ENCODE measurements at places on chromosomes 6 and 20.

GRCh38 chr6:63582579-63583231 lies 10.4 kb downstream of the LOC128125822 start:
- DNase-seq = no peak

GRCh38 chr6:76861403-76861802 lies 601.9 kb downstream of the HTR1B start:
- DNase-seq = no peak

GRCh38 chr6:24994812-24995211 lies 59.1 kb upstream of the RIPOR2 start:
- DNase-seq = no peak

GRCh38 chr6:44700422-44700821 lies 312.9 kb downstream of the CDC5L start:
- DNase-seq = no peak

DNA sequence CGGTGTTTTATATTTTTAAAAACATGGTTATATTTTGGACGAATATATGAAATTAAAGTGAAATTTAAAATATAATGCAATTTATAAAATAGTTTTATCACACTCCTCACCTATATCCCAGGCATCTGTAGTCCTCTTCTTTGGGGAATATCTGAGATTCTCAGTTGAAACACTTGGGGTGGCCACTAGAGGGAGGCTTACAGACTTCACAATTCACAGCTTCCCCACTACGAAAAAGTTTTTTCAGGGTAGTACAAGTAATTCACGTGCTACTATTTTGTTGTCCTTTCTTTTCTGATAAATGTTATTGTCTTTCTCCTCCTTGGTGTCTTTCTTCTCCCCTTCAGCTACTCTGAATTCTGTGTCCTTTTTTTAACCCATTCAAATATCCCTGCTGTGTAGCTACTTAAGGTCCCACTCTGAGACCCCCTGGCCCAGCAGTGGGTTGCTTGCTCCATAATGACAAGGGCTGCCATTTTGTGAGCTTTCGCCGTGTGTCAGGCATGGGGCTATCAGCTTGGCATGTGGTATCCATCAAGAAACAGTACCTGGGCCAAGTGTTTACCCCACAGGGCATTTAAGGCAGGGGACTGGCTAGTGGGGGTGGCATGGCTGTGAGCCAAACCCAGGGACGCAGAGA lies 43.6 kb upstream of the PHACTR3 start:
- DNase-seq = no peak

DNA sequence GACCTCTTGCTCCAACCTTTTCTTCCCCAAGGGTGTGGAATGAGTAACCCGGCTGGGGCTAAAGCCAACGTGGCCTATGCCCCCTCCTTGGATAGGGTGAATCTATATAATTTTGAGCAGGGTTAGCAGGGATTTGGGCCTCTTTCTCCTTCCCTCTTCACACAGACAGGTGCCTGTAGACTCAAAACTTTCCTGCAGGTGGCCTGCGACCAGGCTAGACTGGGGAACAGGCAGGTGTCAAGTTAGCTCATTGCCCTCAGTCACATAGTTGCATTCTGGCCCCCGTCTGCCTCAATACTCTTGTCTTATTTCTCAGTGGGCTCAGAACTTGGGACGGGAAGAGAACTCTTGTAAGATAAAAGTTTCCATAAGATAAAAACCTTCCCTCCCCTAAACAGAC lies 243.0 kb downstream of the ATXN1 start:
- DNase-seq = no peak

DNA sequence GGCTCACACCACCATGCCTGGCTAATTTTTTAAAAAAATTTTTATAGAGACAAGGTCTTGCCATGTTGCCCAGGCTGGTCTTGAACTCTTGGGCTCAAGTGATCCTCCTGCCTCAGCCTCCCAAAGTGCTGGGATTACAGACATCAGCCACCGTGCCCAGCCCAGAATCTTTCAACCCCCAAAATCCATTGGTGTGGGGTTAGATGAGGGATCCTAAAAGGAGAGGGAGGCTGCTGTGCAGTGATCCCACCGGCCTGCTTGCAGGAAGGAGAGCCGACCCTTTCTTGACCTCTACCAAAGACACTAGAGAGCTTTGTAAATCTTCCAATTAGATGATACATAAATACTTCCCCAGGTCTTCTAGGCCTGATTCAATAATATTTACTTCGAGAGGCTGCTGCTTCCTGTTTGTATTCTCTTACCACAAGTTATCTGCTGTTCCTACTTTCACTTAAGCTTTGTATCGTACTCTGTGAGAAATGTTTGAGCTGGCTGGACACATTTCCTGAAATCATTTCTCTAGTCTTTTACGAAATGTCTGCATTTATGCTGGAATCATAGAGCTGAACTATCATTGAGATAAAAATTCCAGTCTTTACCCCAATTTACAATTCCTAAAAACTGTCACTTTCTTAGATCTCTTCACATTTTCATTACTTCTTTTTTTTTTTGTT lies 49.3 kb upstream of the IER3 start:
- no peak for DNase-seq

DNA sequence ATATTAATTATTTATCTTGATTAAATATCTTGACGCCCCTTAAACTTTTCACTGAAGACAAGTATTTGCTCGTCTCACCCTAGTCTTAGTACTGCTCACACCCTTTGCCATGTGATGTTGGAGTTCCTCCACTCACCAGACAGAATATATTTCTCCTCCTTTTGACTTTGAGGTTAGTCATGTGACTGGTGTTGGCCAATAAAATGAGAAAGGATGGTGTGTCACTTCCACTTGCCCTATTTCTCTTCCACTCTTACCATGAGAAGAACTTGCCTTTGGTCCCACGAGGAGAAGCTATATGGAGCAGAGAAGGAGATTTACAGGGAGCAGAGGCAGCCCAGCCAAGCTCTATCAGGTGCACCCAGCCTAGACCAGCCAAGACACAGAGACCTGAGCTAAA lies 64.9 kb upstream of the TAB2 start:
- no peak for DNase-seq

DNA sequence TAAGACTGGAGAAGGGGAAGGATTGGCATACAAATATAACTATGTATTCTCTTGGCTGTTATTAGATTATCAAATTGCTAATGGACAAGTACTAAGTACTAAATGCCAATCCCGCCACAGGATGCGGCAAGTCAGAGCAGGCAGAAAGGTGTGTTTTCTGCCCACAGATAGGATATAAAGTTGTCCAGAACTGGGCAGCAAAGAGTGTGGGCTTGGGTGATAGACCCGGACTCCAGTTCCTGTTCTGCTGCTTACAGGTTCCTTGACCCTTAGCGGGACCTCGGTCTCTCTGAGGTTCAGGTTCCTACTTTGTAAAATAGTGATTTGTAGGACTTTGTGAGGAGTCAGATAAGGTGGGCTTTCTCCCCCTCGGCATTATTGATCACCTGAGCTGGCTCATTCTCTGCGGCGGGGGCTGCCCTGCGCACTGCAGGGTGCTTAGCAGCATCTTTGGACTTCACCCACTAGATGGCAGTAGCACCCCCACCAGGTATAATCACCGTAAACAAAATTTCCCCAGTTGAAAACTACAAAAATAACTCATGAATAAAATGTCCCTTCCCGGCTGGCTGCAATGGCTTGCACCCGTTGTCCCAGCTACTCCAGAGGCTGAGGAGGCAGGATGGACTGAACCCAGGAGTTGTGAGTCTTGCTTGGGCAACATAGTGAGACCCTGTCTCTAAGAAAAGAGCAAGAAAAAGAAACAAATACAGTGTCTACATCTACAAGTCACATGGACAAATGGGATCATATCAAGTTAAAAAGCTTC lies 193.1 kb downstream of the DOK5 start:
- DNase-seq = no peak

GRCh38 chr6:15090145-15090579 lies 155.7 kb upstream of the JARID2 start:
- DNase-seq = no peak

GRCh38 chr6:15317251-15317650 lies 71.4 kb downstream of the JARID2 start:
- DNase-seq = no peak

- DNase-seq = no peak
These were observed 86.9 kb downstream of the LYRM4 start for GRCh38 chr6:5173810-5174209.

DNA sequence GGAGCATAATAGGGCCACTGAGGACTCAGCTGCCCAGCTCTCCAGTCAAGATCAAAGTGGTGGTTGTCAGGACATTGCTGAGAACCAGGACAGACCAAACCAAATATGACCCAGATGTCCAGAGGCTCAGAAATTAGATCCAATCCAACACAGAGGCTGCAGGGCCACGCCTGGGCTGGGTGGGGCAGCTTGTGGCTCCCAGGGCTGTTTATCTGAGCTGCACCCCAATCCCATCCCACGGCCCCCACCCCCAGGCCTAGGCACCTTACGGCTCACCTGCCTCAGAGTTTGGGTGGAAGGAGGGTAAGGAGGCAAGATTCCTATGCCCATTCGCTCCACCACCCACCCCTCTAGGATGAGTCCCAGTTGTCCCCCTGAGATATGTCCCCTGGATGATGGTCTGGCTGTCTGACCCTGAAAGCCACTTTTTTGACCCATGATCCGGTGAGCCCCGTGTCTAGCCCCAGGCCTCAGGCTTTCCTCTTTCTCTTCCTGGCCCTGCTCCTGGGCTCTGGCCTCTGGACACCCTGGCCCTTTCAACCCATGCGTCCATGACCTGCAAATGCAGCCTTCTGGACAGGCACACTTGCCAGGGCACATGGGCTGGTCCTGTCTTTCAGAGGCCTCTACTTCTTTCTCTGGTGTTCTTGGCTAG lies 40.0 kb downstream of the CPXM1 start:
- no peak for DNase-seq

DNA sequence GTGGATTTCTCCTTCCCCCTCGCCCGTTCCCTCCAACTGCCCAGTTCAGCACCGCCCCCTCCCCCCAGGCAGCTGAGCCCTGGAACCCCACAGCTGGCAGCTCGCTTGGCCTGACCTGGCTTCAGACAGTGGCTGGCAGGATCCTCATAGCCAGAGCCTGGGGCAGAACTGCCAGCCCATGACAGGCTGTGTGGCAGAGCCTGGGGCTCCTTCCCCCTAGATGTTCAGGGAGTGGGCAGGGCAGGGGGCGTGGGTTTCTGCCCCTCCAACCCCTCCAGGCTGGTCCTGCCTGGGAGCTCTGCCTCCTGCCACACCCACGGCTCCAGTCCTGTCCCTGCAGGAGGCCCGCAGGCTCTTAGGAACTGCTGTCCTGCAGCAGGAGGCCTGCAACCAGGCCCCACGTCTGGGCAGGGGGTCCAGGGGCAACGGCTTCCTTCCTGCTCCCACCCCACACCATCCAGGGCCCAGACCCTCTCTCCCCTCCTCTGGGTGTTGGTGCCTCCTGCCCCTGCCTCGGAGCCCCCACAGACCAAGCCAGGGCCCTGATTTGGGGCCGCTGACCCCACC lies 9.6 kb upstream of the KCNQ2 start:
- no peak for DNase-seq

GRCh38 chr6:134549854-134550253 lies 231.9 kb upstream of the SGK1 start:
- no peak for DNase-seq

GRCh38 chr6:114997813-114998292 lies 655.0 kb upstream of the HS3ST5 start:
- no peak for DNase-seq

- DNase-seq = no peak
These were observed 42.7 kb downstream of the DAAM2 start for GRCh38 chr6:39834866-39835265.

DNA sequence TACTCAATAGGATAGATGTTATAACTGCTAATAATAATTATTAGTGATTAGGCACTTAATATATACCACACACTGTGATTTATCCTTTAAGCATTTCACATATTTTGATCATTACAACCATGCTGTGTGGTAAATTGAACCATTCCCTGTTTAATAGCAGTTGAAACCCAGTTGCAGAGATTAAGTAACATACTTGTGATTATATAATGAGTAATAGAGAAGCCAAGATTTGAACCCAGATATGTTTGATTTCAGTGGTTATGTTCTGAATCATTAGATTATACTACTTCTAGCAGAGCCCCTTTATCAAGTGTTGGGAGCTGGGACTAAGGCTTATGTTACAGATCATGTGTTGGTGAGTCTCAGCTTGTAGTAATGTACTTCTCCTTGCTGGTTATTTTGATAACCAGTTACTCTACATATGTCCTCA lies 44.1 kb downstream of the STK4 start:
- DNase-seq = no peak

DNA sequence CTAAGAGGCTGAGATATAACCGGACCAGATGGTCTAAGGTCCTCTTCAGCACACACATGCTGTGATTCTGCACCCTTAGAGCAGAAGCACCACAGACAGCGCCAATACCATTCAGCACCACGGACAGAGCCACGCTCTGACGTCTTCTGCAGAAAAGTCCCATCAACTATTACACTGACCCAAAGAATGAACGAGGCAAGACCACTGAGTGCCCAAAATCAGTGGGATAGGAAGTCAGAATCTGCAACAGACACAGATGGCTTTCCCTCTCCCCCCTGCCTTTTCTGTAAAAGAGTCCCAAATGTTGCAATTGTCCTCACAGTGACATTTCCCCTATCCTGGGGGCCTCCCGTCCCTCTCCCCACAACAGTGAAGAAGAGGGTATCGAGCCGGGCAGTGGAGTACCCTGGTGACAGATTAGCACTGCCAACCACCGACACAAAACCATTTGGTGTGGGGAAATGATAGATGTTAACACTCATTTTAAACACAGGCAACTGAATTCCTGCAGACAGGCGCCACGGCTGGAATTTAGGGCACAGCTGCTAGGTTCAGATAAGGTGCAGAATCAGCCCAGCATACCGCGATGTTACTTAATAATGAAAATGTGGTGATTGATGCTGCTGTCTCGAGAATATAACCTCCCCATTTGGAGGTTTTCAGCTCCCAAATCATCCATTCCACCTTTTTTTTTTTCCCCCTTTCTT lies 66.6 kb upstream of the CTNNBL1 start:
- DNase-seq = no peak

- DNase-seq = no peak
These were observed 239.8 kb downstream of the CDC5L start for GRCh38 chr6:44627091-44627882.

DNA sequence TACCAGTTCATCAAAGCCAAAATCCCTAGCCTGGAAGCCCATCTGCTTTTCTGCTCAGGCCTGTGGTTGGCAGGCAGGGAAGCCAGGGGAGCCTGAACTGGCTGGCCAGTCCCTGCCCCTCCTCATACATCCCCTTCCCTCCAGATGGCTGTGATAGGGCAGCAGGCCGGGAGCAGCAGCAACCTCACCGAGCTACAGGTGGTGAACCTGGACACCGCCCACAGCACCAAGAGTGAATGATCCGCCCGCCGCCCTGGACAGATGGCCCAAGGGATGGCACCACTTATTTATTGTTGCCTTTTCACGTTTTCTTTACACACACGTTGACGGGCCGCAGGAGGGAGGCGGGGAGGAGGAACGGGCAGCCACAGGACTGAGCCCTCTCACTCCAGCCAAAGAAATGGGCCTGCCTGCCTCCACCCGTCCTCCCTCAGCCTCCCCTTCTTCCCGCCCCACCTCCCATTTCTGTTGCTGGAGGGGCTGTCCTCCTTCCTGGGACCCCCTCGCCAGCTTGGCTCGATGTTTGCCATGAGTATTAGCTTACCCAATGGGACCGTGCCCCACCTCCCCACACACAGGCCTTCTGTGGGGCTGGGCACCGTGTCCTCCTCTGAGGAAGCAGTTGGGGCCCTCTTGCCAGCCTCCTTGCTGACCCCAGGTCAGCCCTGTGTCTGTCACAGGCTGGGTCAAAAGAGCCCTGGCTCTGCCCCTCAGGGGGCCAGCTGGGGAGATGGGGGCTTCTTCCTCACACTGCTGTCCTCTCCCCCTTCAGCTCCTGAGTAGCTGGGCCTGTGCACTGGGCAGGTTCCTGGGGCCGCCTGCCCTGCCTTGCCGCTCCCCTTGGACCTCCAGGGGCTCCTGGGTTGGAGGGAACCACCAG lies 2.8 kb upstream of the CUL9 start:
- peak; percentile 81 for DNase-seq

GRCh38 chr6:145067430-145067829 lies 667.9 kb downstream of the EPM2A start:
- no peak for DNase-seq
